Uterus (tissue), 4 donors: ENCODE measurements at places on chromosomes 12 and 14. TPM values are rescaled to one million over a fixed set of nuclear protein-coding genes. Genes with fewer than 3 reads are reported as not detected.
A peak's percentile ranks its signal among the peaks of the same experiment; 100 is the strongest.

- no peaks in the 10 kb centered on the region for H3K4me1 ChIP-seq
- no peaks in the 10 kb centered on the region for H3K36me3 ChIP-seq
- no peak for DNase-seq
- H3K27me3 ChIP-seq, result no peaks in the 10 kb centered on the region
- no peak overlapping the region for H3K4me3 ChIP-seq
- no peak overlapping the region for H3K27ac ChIP-seq
Measured at GRCh38 chr12:113684908-113685782, 213.5 kb upstream of the LHX5 start.

GRCh38 chr12:80862531-80862930 is 75.2 kb downstream of the LIN7A start:
- no peaks in the 10 kb centered on the region for H3K36me3 ChIP-seq
- no peak overlapping the region for H3K27ac ChIP-seq
- no peaks in the 10 kb centered on the region for H3K27me3 ChIP-seq
- no peak for DNase-seq
- H3K4me3 ChIP-seq, result no peak overlapping the region

GRCh38 chr12:65171870-65172269 is 2.5 kb downstream of the LEMD3 start:
- H3K4me3 ChIP-seq, result no peak overlapping the region
- peaks cover 3% of the 10 kb centered on the region for H3K4me1 ChIP-seq
- H3K27me3 ChIP-seq, result no peaks in the 10 kb centered on the region

- H3K4me1 ChIP-seq, result no peaks in the 10 kb centered on the region
- no peaks in the 10 kb centered on the region for H3K36me3 ChIP-seq
- DNase-seq, result no peak
- no peaks in the 10 kb centered on the region for H3K27me3 ChIP-seq
Measured at GRCh38 chr12:8849876-8850275, 27.5 kb downstream of the A2ML1 start.

DNA sequence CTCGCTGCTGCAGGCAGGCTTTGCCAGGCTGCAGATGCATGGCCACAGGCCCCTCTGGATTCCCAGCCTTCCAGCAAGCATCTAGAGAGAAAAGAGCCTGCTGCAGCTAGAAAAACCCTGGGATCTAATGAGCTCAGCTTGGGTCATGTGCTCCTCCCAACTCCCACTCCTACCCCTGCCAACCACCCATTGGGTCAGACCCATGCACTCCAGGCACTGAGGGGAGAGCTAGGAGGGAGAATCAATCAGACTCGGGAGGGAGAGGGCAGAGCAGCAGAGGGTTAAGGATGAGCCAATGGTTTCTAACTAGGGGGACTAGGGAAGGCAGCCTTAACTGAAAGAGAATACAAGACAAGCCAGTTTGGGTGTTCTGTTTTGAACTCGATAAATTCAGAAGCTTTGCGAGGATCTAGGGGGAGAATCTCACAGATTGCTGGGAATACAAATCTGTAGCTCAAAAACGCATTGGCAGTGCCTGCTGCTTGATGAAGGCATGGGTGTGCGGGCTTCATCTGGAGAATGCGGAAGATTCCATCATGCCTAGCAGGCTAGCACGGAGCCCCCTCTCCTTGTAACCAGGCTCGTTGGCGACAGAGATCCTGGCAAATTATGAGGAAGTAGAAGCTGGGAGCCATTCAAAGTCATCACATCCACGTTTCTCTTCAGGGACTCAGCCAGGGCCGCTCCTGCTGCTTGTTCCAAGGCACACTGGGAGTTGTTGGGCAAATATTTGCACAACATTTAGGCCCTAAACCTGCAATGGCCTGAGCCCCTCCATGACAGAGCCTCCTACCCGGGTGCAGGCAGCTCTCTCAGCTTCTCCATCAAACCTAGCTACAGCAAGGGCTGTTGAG is 56.4 kb downstream of the VCPKMT start:
- no peaks in the 10 kb centered on the region for H3K36me3 ChIP-seq
- H3K4me1 ChIP-seq, result peaks cover 12% of the 10 kb centered on the region
- DNase-seq, result no peak
- H3K27ac ChIP-seq, result peak overlapping the region; percentile 82

DNA sequence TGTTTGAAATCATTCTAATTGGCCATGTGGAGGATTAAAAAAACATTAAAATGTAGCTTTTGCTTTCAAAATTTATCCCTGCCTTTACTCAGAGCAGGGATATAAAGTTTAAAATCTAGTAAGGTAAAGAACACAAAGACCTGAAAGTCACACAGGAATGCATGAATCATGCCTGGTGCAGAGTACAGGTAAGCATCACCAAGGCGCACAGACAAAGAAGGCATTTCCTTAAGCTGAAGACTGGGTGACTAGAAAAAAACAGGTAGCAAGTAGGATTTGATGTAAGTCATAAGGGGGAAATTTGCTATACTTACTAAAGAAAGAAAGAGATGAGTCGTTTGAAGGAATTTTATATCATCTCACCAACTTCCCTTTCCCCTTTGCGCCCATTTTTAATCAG is 405.6 kb downstream of the GXYLT1 start:
- H3K4me1 ChIP-seq, result no peaks in the 10 kb centered on the region
- H3K4me3 ChIP-seq, result no peak overlapping the region
- H3K27me3 ChIP-seq, result no peaks in the 10 kb centered on the region
- DNase-seq, result no peak
- no peak overlapping the region for H3K27ac ChIP-seq

GRCh38 chr12:108514468-108514972 is 557 bp upstream of the FICD start:
- no peaks in the 10 kb centered on the region for H3K36me3 ChIP-seq
- H3K4me1 ChIP-seq, result no peaks in the 10 kb centered on the region
- no peak overlapping the region for H3K27ac ChIP-seq
- DNase-seq, result no peak

GRCh38 chr14:50360851-50361250 is 35.8 kb downstream of the CDKL1 start:
- DNase-seq, result no peak
- no peaks in the 10 kb centered on the region for H3K36me3 ChIP-seq
- H3K4me3 ChIP-seq, result no peak overlapping the region
- no peaks in the 10 kb centered on the region for H3K4me1 ChIP-seq
- no peaks in the 10 kb centered on the region for H3K27me3 ChIP-seq
- no peak overlapping the region for H3K27ac ChIP-seq

- H3K27ac ChIP-seq, result no peak overlapping the region
- H3K4me3 ChIP-seq, result no peak overlapping the region
- H3K36me3 ChIP-seq, result no peaks in the 10 kb centered on the region
- DNase-seq, result no peak
- H3K4me1 ChIP-seq, result peaks cover 10% of the 10 kb centered on the region
- no peaks in the 10 kb centered on the region for H3K27me3 ChIP-seq
Measured at GRCh38 chr14:90539496-90539775, 142.6 kb downstream of the CALM1 start.

KLRC4 gene
- total RNA-seq, result not detected

DNA sequence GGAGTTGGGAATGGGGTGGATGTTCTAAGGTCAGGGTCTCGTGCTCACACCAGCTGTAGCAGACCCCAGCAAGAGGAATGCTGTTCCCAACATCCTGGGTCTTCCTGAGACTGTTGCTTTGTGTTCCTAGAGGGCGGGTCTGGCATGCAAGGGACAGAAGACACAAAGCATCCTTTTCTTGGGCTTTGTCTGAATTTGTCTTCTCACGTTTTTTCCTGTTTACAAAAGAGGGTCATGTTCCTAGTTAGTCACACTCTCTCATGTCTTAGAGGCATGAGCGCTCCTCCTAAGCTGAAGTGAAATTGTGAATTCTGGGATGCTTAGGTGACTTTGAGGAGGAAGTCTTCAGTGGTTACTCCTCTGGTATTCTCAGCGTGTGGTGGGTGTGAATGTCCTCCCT is 9.6 kb upstream of the TAMALIN start:
- H3K27ac ChIP-seq, result no peak overlapping the region
- H3K27me3 ChIP-seq, result no peaks in the 10 kb centered on the region
- no peak for DNase-seq
- H3K4me3 ChIP-seq, result no peak overlapping the region
- H3K4me1 ChIP-seq, result no peaks in the 10 kb centered on the region

DNA sequence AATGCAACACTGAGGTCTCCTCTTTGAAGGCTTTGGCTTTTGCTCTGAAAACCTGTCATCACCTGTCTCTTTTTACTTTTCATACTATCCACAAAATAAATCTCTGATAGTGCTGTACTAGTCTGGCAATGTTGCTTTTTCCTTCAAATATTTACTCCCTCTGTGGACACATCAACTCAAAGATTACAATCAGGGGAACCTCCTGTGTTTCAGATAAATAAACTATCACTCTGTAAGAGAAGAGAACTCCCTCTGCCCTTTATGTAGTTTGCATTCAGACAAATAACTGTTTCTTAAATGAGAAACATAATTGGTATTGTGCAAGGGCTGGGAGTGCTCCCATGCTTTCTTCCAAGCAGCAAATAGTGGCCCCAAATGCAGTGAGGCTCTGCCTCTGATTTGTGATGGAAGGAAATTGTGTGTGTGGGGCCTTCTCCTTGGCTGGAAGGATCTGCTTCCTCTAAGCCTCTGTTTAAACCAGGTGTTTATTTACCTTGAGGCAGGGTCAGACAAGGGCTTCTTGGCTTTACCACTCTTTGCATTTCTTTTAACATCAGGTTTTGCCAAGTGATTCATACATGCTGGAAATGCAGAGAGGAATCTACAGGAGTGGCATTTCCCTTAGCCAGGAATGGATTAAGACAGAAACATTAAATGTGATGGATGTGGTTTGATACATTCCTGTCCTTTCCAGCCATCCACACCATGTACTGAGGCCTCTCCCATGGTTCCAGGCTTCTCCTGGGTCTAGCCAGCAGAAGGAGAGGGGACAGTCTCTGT is 69.0 kb downstream of the AKAP6 start:
- H3K4me1 ChIP-seq, result no peaks in the 10 kb centered on the region
- no peaks in the 10 kb centered on the region for H3K36me3 ChIP-seq
- no peaks in the 10 kb centered on the region for H3K27me3 ChIP-seq
- H3K4me3 ChIP-seq, result no peak overlapping the region
- peak overlapping the region; percentile 36 for H3K27ac ChIP-seq
- peak; percentile 17 for DNase-seq

INSM2 gene
- total RNA-seq, result not detected

DNA sequence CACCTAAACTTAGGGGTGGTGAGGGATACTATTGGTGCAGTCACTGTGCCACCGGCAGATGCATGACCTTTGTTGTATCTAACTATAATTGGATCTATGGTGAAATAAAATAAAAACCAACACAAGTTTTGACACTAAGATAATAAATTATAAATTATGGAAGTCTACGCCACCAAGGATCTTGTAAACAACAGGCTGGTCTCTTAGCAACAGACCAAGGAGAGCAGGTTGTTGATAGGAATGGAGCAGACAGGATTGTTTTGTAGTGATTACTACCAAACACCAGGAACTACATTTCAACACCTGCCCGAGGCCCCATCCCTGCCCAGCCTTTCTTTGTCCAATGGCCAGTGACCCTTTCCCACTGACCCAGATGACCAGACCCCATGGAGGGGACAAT is 1178.0 kb downstream of the VRK1 start:
- H3K27ac ChIP-seq, result no peak overlapping the region
- no peak for DNase-seq
- no peaks in the 10 kb centered on the region for H3K36me3 ChIP-seq
- H3K27me3 ChIP-seq, result no peaks in the 10 kb centered on the region
- no peak overlapping the region for H3K4me3 ChIP-seq

GRCh38 chr14:78479127-78479780 is 309.1 kb downstream of the NRXN3 start:
- no peak overlapping the region for H3K4me3 ChIP-seq
- DNase-seq, result no peak
- H3K27ac ChIP-seq, result no peak overlapping the region
- H3K36me3 ChIP-seq, result no peaks in the 10 kb centered on the region

COX8C gene
- not detected for total RNA-seq

- no peaks in the 10 kb centered on the region for H3K27me3 ChIP-seq
- H3K4me3 ChIP-seq, result no peak overlapping the region
- H3K27ac ChIP-seq, result no peak overlapping the region
- DNase-seq, result no peak
- no peaks in the 10 kb centered on the region for H3K4me1 ChIP-seq
Measured at GRCh38 chr14:34920339-34920738, 45.2 kb upstream of the BAZ1A start.

HNF1A gene
- total RNA-seq, result 11.8 TPM

- H3K4me3 ChIP-seq, result no peak overlapping the region
- H3K4me1 ChIP-seq, result no peaks in the 10 kb centered on the region
- no peaks in the 10 kb centered on the region for H3K36me3 ChIP-seq
- peak overlapping the region; percentile 6 for H3K27ac ChIP-seq
- no peaks in the 10 kb centered on the region for H3K27me3 ChIP-seq
- DNase-seq, result peak; percentile 23
Measured at GRCh38 chr12:52059582-52060497, 8.6 kb downstream of the NR4A1 start.

DNA sequence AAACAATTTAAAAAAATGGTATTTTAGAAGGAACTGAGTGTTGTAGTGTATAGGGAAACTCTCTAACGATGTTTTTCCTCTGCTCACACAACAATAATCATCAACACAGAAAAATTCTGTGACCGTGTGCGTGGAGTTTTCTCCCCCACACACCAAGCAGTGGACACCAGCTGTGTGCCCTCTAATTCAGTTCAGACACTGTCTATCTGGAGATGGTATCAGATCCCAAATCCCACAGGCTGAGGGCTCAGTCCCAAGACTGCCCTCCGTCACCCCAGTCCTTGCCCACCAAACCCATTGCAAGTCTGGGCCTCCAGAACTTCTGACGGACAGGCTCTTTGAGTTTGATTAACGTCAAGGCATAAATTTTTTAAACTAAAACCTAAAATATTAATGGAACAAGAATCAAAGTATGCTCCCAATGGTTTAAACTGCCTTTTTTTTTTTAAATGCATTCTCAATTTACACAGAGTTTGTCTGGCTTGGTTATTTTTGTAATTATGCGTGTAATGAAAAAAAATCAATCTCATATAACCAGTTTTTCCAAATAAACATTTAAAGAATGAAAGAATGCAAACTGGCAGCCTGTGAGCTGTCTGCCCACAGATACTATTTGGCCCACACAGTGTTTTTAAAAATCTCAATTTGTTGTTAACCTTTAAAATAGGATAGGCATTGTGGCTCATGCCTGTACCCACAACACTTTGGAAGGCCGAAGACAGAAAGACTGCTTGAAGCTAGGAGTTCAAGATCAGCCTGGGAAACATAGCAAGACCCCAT is 19.2 kb downstream of the BLTP3B start:
- H3K4me1 ChIP-seq, result peaks cover 6% of the 10 kb centered on the region
- H3K36me3 ChIP-seq, result no peaks in the 10 kb centered on the region
- no peaks in the 10 kb centered on the region for H3K27me3 ChIP-seq
- H3K27ac ChIP-seq, result no peak overlapping the region

GRCh38 chr12:68871396-68871795 is 61.6 kb downstream of the CPM start:
- no peaks in the 10 kb centered on the region for H3K36me3 ChIP-seq
- H3K4me1 ChIP-seq, result no peaks in the 10 kb centered on the region
- no peaks in the 10 kb centered on the region for H3K27me3 ChIP-seq
- H3K4me3 ChIP-seq, result no peak overlapping the region
- no peak overlapping the region for H3K27ac ChIP-seq
- DNase-seq, result no peak

- H3K36me3 ChIP-seq, result no peaks in the 10 kb centered on the region
- H3K27me3 ChIP-seq, result no peaks in the 10 kb centered on the region
- no peak overlapping the region for H3K4me3 ChIP-seq
- H3K27ac ChIP-seq, result no peak overlapping the region
- no peaks in the 10 kb centered on the region for H3K4me1 ChIP-seq
Measured at GRCh38 chr14:104935955-104936354, 11.3 kb downstream of the PLD4 start.
